ENCODE measurements at places on chromosomes 4 and X. TPM values are rescaled to one million over a fixed set of nuclear protein-coding genes. Genes with fewer than 3 reads are reported as not detected.
A peak's percentile ranks its signal among the peaks of the same experiment; 100 is the strongest.

DNA sequence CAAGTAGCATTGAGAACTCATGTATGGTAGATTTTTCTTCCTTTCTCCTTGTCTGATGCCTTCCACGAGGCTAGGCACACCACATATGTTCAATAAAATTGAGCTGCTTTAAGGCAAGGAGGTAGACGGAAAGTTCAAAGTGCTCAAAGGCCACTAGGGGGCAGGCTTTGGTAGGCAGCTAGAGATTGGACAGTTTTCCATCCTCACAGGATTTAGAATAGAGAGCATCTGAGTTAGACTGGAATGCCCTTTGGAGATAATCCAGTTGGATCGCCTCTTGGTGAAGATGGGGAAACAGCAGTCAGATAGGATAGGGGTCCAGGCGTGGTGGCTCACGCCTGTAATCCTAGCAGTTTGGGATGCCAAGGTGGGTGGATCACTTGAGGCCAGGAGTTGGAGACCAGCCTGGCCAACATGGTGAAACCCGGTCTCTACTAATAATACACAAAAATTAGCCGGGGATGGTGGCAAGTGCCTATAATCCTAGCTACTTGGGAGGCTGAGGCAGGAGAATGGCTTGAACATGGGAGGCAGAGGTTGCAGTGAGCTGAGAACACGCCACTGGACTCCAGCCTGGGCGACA is 30.4 kb downstream of the ELF4 start:
- DNase-seq, result peak; percentile 63

GAGE12F gene
- not detected for total RNA-seq

- DNase-seq, result no peak
Measured at GRCh38 chrX:64202808-64203325, 2.6 kb downstream of the AMER1 start.

DNA sequence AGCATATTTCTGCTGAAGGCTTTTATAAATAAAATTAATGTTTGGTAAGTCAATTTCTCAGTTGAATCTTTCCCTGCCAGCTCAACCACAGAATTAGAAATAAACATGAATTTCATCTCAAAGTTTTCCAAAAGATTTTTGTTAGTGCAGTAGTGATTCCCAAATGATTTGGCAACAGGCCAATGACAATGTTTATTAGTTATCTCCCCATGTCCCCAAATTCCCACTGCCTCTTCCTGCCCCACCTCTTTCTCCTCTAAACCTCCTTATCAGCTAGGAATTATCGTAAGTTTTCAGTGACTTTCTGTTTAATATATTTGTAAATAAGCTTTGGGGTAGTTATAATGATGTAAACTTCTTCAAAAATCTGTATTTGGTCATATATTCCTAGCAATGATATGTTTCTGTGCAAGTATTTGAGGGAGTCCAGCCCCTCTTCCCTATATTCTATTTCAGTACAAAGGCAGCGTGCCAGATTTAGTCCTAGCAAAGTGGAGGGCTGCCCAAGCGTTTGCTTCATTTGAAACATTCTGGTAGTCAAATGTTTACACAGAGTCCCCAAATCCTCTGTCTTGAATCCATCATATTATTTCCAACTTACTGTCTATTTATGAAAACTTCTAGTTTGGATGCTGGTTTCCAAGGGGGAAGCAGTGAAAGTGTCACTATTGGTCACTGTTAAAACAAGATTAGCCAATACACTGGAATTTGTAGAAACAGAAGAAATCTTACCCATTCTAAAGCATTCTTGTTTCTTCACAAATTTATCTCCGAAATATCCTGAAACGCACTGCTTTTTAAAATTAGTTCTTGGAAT is 33.7 kb upstream of the ANKRD50 start:
- DNase-seq, result no peak

MYOZ2 gene
- total RNA-seq, result 0.29 TPM

DNA sequence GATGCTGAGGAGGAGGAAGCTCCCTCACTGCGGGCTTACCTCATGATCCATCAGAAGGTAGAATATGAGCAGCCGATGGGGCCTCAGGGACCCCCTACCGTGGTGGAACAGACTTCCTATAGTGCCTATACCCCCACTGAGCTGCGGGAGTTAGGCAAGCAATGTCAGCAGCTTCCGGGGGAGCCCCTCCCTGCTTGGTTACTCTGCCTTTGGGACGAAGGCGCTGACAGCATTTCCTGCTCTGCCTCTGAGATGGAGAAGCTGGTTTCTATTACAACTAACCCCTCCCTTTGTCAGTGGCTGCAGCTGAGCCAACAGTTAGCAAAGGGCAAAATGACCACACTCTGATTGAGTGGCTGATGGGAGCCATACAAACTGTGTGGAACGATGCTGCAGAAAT is 430.7 kb downstream of the IDS start:
- peak; percentile 63 for DNase-seq

GRCh38 chr4:14835708-14836425 is 166.4 kb upstream of the CPEB2 start:
- DNase-seq, result no peak

DNA sequence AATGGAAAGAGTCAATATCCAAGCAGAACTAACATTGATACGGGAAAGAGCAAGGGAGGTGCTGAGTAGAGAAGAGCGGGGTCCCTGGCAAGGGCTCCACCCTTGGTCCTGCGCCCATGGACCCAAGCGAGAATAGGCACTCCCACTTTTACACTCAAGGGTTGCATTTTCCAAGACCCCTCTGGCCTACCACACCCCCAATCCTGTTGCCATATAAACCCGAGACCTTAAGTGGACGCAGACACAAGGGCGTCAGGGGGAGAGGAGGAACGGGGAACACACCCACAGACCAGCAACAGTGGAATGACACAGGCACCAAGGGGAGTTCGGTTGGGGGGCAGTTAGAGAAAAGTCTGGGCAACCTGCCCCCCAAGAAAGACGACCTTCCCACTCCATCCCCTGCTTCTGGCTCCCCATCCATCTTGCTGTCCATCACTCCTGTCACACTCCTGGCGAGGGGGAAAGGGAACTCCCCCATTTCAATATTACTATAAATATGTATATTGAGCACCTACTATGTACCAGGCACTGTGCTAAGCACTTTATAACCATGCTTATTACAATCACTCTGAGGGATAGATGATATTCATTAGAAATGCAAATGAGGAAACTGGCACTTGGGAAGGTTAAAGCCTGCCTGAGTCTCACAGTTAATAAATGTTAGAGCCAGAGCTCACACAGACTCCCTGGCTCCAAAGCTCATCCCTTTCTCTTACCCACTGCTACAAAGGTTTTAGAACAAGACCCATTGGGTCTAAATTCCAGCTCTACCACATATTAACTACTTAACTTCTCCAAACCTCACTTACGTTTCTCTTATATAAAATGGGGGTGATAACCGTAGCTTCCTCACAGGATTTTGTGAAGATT is 51.7 kb downstream of the SCD5 start:
- no peak for DNase-seq

- no peak for DNase-seq
Measured at GRCh38 chr4:19266566-19266965, 985.1 kb upstream of the SLIT2 start.

DNA sequence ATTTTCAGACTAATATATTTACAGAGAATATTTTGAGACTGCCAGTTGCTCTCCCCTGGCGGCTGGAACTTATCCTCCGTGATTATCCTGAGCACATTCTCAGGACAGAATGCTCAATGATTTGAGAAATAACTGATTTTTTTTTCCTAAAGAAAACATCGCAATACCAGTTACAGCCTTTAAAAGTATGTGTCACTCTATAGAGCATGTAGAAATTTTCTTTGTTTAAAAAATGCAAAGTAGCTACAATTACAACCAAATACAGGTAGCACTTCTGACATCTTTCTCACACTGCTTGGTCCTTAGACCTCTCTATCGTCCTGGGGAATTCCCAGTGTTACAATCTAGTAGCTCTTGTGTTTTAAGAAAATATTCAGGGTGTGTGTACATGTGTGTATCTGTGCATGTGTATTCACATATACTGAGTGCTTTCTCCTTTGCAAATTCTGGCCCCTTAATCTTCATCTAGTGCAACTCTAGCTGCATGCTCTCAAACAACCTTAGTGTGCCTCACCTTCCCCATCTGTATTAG is 13.8 kb downstream of the APBB2 start:
- no peak for DNase-seq

GRCh38 chr4:129094347-129094746 is 1.0 kb upstream of the SCLT1 start:
- no peak for DNase-seq

GRCh38 chr4:1381944-1382541 is 24.2 kb downstream of the NKX1-1 start:
- DNase-seq, result no peak

GRCh38 chr4:106063009-106063408 is 167.7 kb downstream of the NPNT start:
- no peak for DNase-seq

VMA21 gene
- total RNA-seq, result 63.6 TPM

GRCh38 chrX:19958552-19959486 is 32.0 kb downstream of the BCLAF3 start:
- peak; percentile 0 for DNase-seq

NBDY gene
- total RNA-seq, result 25.6 TPM

DUSP9 gene
- total RNA-seq, result not detected

F11 gene
- not detected for total RNA-seq

DNA sequence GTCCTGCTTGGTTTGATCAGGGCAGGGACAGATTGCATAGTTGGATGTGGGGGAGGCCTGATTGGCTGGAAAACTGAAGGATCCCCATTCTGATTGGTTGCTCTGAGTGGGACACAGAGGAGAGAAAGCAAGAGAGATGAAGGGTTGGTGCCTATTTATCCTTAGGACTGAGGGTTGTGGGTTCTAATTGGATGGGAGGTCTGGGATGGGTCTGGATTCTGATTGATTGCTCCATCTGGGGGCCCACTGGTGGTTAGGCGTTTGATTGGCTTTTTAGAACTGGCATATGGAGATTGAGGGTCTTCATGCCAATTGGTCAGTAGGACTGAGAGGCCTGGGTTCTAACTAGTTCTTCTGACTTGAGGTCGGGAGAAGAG is 644 bp upstream of the EBP start:
- peak; percentile 29 for DNase-seq

SPANXC gene
- 107 TPM for total RNA-seq

- peak; percentile 69 for DNase-seq
Measured at GRCh38 chrX:102832661-102833060, 104.4 kb upstream of the RAB40AL start.

GRCh38 chrX:16778545-16778944 is 7.7 kb upstream of the TXLNG start:
- DNase-seq, result no peak

- no peak for DNase-seq
Measured at GRCh38 chrX:130826249-130826648, 76.8 kb downstream of the ENOX2 start.

MAGEB2 gene
- total RNA-seq, result 0.78 TPM

CCKAR gene
- total RNA-seq, result not detected

DNA sequence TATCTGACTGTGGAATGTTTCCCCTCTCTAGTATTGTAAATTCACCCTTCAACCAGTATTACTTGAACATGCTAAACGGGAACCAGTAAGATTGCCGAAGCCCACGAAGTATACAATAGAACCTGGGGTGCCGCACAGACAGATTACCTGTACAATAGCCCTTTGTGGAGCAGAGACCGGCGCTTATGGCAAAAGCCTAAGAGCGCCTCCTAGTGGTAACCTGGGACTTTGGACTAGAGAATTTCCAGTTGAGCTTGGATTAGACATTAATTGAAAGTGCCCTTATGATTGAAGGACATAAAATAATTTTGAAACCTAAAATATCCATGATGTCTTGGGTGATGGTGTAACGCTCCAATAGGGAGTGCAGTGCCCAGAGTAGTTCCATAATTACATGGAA is 14.1 kb downstream of the ZNF157 start:
- peak; percentile 60 for DNase-seq

COX7B2 gene
- not detected for total RNA-seq

DNA sequence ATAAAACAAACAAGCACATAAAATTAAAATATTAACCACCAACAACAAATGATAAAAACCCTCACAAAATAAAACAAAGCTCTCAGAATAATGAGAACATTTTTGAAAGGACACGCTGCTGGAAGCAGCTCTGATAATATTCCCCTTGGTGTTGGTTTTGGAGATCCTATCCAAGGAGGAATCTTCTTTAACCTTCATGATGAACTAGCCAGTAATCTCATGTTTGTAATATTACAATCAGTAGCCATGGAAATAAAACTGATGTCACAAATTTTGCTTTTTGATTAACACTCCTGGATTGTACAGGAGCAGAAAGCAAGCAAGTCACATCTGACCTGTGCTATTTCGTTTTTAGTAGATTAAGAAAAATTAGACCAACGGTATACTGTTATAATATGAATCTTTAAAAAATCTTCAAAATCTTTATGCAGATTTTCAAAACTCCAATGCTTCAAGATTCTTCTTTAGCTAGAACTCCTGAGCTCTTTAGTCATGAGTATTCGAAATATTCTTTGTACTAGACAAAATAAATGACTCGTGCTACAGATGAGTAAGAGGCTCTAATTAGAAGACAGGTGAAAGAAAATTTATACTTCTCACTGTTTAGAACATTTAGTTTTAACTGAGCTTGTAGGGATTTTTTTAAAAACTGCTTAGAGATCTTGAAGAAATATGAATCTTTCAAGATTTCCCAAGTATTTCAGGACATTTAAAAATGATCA is 154.1 kb downstream of the RASL11B start:
- no peak for DNase-seq

DNA sequence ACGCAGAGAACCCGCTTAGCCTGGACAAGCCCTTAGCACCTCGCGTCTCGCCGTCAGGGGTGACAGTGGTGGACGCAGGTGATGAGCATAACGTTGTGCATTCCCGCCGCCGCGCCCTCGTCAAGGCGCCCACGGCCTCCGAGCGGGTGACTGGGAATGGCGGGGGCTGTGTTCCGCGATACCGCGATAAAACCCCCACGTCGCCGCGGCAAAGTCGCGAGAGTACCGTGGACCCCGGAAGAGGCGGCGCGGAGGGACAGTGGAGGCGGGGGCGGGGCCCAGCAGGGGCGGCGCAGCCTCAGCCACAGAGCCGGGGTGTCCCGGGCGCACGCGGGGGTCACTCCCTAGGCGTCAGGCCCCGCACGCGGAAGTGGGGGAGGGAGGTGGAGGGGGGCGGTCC is 53.8 kb downstream of the ZFYVE28 start:
- DNase-seq, result peak; percentile 65

EVC gene
- total RNA-seq, result 13.9 TPM

SPATA4 gene
- not detected for total RNA-seq

GRCh38 chr4:52266537-52267137 is 215.5 kb downstream of the SPATA18 start:
- no peak for DNase-seq

Measured in RPMI7951 (cell line).